ENCODE measurements at places on chromosomes 2 and 18.

DNA sequence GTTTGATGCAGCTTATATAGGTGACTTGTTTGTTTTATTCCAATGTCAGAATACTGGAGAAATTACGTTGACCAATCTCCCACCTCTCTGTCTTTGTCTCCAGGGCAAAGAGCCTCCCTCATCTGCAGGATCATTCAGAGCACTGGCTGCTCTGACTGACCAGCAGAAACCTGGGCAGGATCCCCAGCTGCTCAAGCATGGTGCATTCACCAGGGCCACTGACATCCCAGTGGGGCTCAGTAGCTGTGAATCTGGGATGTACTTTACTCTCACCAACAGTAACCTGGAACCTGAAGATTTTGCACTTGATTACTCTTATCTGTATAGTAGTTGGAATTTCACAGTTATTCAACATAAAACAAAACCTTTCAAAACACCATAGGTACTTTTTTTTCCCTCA lies 235.9 kb downstream of the ANKRD36 start:
- DNase-seq = no peak

DNA sequence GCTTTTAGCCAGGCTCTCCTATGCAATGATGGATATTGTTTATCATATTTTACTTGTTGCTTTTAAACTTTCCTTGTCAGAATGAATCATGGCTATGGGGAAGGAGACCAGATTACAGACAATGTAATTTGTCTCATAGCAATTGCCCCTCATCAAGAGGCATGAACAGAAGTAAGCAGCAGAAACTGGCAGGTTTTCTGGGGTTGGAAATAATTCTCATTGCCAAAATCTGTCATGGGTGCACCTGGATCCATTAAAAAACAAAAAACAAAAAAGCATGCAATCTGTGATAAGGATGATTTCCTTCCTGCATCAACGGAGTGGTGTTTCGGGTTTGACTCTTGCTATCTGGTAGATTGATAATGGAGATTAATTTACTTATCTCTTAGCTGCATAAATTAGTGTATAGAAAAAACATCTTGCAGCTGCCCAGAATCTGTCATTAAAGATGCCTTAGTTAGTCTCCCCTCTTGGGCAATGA lies 419.6 kb downstream of the SOX11 start:
- DNase-seq = no peak

GRCh38 chr18:77006305-77007175 lies 126.0 kb downstream of the MBP start:
- no peak for DNase-seq

GRCh38 chr2:144475044-144475443 lies 44.9 kb downstream of the ZEB2 start:
- DNase-seq = no peak

DNA sequence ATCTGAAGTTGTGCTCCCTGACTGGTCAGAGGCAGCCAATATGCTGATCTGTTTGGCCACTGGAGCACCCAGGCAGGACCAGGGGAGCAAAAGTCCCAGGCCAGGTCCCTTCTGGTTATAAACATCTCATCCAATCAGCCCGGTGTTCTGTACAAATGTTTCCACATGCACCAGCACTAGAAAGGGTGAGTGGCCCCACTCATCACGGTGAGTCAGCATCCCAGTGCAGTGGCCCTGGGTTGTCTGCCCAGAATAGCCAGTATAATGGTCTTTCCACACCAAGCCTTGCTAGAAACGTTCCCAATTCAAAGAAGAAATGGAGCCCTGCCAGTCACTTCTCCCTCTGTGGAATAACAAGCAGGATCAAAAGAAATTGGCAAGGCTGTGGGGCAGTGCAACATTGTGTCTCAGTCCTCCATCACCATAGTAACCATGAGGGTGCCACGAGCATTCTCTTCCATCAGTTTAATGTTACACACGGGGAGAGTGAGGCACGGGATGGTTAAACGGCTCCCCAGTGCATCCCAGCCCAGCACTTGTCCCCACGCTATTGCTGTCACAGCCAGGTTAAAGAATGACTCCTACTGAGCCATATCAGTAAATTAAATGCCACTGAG lies 174.9 kb downstream of the SEPTIN10 start:
- DNase-seq = no peak

DNA sequence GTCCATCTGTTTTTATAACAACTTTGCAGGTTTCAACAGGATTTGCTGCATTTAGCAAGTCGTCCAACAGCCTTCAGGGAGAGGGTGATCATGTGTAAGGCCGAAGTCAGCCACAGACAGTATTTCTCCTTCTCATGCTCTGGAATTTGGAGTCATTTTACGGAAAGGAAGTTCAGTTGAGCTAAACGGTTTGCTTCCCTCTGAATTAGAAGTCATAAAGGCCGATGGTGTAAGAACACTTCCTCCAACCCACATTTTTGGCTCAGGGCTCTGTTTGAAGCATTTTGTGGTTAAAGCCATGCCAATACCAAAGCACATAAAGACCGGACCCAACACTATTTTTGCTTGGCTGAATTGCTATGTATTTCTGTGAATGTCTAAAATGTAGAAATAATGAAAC lies 129.5 kb downstream of the TMEM182 start:
- DNase-seq = no peak

DNA sequence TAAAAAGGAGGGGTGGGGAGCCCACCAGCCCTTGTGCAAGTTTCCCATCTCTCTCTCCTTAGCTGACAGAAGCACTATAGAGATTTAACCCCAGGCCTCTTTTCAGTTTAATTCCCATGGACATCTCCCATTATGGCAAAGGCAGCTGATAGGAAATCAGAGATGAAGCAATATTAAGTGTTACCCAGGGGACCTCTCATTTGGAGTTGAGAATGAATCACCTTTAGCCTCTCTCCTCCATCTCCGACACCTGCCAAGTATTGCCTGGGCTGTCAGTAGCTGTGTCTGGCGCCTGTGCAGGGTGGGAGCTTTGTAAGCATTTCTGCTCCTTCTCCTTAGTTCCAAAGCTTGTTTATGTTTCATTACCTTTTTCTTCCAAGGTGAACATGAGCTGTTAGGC lies 109.0 kb downstream of the AQP4 start:
- DNase-seq = no peak

- DNase-seq = peak; percentile 54
These were observed 35.1 kb downstream of the MYO7B start for GRCh38 chr2:127570282-127571250.

Measured in uterus (tissue), 4 donors.